ENCODE measurements at places on chromosomes 5 and 9.
A peak's percentile ranks its signal among the peaks of the same experiment; 100 is the strongest.

- DNase-seq, result no peak
These were observed 5.6 kb upstream of the OMD start for GRCh38 chr9:92429836-92430235.

DNA sequence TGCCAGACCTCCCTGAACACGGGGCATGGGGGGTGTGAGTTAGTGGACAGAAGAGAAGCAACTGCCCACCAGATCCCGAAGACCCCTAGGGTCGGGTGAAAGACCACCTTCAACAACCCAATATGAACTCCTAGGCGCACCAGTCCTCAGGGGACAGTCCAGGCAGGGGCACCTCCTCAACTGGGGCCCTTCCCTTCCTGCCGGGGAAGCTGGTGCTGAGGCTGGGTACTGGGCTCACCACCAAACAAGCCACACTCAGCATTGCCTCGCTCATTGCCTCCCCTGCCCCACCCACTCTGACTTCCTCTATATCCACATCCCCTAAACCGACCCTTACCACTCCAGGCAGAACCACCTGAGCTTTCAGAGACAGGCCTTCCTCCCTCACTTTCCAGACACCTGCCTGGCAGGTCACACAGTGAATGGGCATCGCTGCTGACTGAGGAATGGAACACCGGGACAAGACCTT lies 42.5 kb downstream of the SEMA4D start:
- DNase-seq, result no peak

- DNase-seq, result peak; percentile 62
These were observed 8.7 kb upstream of the SLC2A8 start for GRCh38 chr9:127388037-127388855.

- DNase-seq, result no peak
These were observed 68.0 kb upstream of the MAMDC2 start for GRCh38 chr9:69975681-69976080.

- no peak for DNase-seq
These were observed 299.2 kb upstream of the RGMB start for GRCh38 chr5:98474216-98474615.

GRCh38 chr5:59543821-59544442 lies 349.6 kb downstream of the PDE4D start:
- DNase-seq, result no peak

DNA sequence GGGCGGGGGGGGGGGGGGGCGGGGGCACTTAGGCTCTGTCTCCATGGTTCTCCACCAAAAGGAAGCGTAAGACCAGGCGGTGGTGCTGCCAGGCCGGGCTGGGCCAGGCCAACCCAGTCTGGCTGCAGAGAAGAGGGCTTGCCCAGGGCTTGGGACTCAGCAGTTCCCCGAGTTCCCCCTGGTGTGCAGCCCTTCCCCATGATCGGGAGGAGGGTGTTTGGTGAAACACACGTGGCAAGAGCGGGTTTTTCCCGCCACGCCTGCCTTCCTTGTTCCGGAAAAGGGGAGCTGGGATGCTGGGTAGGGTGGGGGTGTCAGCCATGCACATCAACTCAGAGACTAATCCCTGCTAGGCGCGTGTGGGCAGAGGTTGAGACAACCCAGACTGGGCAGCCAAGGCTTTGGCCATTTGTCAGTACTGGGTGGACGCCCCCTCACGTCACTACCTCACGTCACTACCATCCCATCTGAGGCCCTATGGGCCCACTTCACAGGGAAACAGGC lies 32.9 kb downstream of the PRRX2 start:
- DNase-seq, result no peak

DNA sequence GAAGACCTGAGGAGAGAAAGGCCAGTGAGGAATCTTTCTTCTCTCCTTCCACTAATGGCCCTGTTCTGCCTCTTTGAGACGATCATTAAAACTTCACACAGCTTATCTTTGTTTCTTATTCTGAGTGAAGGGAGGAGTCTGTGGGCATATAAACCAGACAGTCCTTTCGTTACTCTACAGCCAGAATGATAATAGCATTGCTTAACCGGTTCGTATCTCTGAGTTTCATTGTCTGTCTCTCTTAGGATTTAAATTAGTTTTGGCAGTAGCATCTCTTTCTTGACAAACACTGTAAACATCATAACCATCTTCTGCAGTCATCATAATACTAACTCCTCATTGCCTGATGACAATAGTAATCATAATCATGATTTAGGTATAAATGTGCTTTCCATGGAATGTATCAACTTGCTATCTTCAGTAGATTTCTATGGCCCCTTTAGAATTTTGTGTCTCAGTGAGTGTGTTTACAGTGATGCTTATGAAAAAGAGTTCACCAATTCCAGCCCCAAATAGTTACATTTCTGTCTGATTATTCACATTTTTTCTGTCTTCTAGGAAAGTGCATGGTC lies 618.8 kb upstream of the KLF4 start:
- no peak for DNase-seq

- no peak for DNase-seq
These were observed 7.5 kb upstream of the RALGPS1 start for GRCh38 chr9:126907058-126907457.
